Activated CD4-positive, alpha-beta memory T cell treated with anti-CD3 and anti-CD28 coated beads, Interleukin-2, amount 10 ng/mL, durations not matched to agents 7 days and 5 days (primary cell): ENCODE measurements at places on chromosomes 7 and 10. TPM values are rescaled to one million over a fixed set of nuclear protein-coding genes. Genes with fewer than 3 reads are reported as not detected.
A peak's percentile ranks its signal among the peaks of the same experiment; 100 is the strongest.

GRCh38 chr10:6064119-6064518 lies 2.0 kb upstream of the IL2RA start:
- no peak overlapping the region for H3K4me3 ChIP-seq
- H3K4me1 ChIP-seq = peaks cover 71% of the 10 kb centered on the region
- H3K27me3 ChIP-seq = no peaks in the 10 kb centered on the region
- peak overlapping the region; percentile 77 for H3K27ac ChIP-seq
- DNase-seq = peak; percentile 15

DNA sequence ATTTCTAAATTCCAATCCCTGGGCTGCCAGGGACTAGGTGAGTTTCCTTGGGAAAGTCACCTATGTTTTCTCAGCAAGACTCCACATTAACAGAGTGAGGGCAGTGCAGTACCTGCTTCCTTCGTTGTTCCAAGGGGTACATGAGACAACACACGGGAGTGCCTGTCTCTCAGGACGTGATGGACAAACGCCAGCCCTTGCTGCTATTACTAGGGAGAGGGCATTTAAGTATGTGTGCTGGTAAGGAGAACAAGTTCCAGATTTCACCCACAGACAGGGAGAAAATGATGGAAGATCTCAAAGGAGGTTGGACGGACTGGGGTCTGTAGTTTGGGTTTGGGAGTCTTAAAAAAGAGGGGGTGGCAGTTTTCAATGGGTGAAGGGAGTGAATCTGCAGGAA lies 195.7 kb downstream of the HERPUD2 start:
- H3K4me1 ChIP-seq = peaks cover 5% of the 10 kb centered on the region
- H3K36me3 ChIP-seq = no peaks in the 10 kb centered on the region
- peaks cover 31% of the 10 kb centered on the region for H3K27me3 ChIP-seq
- no peak overlapping the region for H3K27ac ChIP-seq
- no peak overlapping the region for H3K4me3 ChIP-seq

DNA sequence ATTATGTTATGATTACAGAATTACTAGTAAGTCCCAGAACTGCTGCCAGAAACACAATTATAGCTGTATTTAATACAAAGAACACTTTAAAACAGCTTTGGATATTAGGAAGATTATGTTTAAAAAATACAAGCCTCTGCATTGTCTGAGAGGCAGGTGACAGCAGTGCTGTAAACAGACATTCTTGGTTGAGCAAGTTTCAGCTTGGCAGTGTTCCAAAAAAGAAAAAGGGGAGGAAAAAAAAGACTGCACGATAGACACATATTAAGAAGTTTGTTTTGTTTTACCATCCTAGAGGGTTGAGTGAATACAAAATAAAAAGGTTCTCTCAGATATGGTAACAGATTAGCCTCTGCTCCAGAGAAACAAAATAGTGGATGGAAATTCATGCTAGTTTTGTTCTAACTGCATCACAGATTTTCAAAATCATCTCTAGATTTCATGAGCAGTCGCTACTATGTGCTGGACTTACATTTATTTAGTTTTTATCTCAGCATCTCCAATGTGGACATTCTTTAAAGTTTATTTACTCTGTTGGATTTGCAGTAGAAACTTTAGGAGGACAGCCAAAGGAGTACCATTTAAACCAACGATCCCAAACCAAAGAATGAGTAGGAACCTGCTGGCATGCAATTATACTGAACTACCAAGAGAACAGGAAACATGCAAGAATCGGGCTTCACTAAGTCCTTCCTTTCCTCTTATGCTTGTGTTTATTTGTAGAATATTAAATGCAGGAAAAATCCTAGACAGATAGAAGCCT lies 9.0 kb downstream of the FAM204A start:
- H3K4me1 ChIP-seq = peaks cover 20% of the 10 kb centered on the region
- DNase-seq = no peak
- no peak overlapping the region for H3K27ac ChIP-seq
- H3K27me3 ChIP-seq = no peaks in the 10 kb centered on the region

DNA sequence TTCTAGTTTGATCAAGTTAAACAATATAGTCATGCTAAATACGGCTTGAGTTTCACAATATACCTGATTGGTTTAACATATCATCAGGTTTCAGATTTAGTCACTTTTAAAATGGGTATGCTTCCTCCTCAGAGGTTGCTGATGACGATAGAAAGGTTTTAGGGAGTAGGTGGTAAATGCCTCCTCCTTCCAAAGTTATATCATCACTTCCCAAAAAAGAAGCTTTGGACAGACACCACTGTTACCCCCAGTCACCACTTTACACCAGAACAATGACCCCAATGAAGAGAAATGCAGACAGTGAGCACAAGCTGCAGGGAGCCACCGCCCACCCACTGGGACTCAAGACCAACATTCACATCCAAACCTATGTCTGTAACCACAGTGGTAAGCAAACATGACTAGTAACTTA lies 244.6 kb downstream of the SORCS1 start:
- no peak for DNase-seq
- H3K4me3 ChIP-seq = no peak overlapping the region
- H3K27me3 ChIP-seq = no peaks in the 10 kb centered on the region
- no peak overlapping the region for H3K27ac ChIP-seq

DNA sequence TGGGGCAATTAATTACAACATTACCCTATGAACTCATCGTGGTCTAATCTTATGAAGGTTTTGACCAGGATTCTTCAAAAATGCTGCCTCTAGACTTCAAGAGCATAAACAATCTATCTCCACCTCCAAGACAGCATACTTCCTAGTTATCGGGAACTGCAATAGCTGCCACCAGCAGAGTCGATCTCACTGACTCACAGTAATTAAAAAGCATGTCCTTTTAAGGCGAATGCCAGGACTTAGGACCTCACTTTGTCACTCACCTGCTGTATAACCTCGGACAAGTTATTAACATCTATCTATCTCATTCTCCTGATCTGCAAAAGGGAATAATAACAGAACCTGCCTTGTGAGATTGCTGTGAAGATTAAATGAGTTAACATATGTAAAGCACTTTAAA lies 666.0 kb upstream of the COBL start:
- no peak overlapping the region for H3K27ac ChIP-seq
- DNase-seq = no peak
- no peaks in the 10 kb centered on the region for H3K36me3 ChIP-seq
- no peak overlapping the region for H3K4me3 ChIP-seq
- H3K4me1 ChIP-seq = no peaks in the 10 kb centered on the region
- H3K27me3 ChIP-seq = no peaks in the 10 kb centered on the region

GRCh38 chr7:21944616-21945453 lies 864 bp downstream of the CDCA7L start:
- peak overlapping the region; percentile 79 for H3K27ac ChIP-seq
- peaks cover 73% of the 10 kb centered on the region for H3K4me1 ChIP-seq
- DNase-seq = peak; percentile 61
- H3K4me3 ChIP-seq = peak overlapping the region; percentile 83

GRCh38 chr10:52424341-52424740 lies 110.3 kb downstream of the DKK1 start:
- no peak overlapping the region for H3K4me3 ChIP-seq
- H3K36me3 ChIP-seq = no peaks in the 10 kb centered on the region
- H3K4me1 ChIP-seq = no peaks in the 10 kb centered on the region
- no peaks in the 10 kb centered on the region for H3K27me3 ChIP-seq
- no peak for DNase-seq

DNA sequence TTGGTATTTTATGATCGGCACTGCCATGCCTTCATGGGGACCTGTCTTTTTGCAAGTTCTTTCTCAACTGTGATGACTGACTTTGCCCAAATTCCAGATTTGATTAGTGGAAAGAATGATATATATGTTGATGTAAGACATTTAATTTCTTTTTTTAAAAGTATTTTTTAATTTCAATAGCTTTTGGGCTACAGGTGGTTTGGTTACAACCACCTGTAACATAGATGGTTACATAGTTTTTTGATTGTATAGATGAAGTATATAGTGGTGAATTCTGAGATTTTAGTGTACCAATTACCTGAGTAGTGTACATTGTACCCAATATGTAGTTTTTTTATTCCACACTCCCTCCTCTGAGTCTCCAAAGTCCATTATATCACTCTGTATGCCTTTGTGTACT lies 69.6 kb downstream of the MCU start:
- peaks cover 4% of the 10 kb centered on the region for H3K36me3 ChIP-seq
- H3K4me3 ChIP-seq = no peak overlapping the region
- no peak overlapping the region for H3K27ac ChIP-seq
- DNase-seq = no peak

- no peak for DNase-seq
- no peak overlapping the region for H3K27ac ChIP-seq
- H3K4me3 ChIP-seq = no peak overlapping the region
- H3K36me3 ChIP-seq = no peaks in the 10 kb centered on the region
- peaks cover 42% of the 10 kb centered on the region for H3K27me3 ChIP-seq
- H3K4me1 ChIP-seq = no peaks in the 10 kb centered on the region
Observed at GRCh38 chr10:98110356-98110755, 24.1 kb upstream of the R3HCC1L start.

DNA sequence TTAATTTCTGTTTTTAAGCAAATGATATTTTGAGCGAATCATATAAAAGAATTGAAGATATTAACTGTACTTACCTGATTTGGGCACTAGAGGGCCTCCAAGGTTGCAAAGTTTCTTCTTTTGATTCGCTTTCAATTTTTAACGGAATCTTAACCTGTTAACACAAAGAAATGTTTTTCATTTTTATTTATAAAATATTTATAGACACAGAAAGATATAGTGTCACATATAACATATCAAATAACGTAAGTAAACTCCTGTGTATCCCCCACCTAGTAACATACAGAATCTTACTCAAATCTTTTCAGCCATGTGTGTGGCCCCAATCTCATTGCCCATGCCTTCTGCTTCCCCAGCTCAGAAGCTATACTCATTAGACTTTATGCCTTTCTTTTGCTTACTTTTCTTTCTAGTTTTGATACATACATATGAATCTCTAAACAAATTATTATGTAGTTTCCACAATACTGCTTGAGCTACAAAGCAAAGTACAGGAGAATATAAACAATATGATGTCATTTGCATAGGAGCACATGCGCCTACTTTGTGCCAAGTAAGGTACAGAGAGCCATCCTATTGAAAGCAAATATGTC lies 49.5 kb upstream of the ZPBP start:
- H3K36me3 ChIP-seq = no peaks in the 10 kb centered on the region
- H3K4me3 ChIP-seq = peak overlapping the region; percentile 29
- H3K4me1 ChIP-seq = peaks cover 42% of the 10 kb centered on the region

GRCh38 chr7:110569486-110570205 lies 521.3 kb upstream of the LRRN3 start:
- DNase-seq = no peak
- H3K36me3 ChIP-seq = no peaks in the 10 kb centered on the region
- no peak overlapping the region for H3K4me3 ChIP-seq
- H3K4me1 ChIP-seq = no peaks in the 10 kb centered on the region
- H3K27ac ChIP-seq = no peak overlapping the region
- H3K27me3 ChIP-seq = no peaks in the 10 kb centered on the region

Gene CYP3A7
- not detected for total RNA-seq

Gene PANK1
- 6.1 TPM for total RNA-seq

Gene SORCS1
- not detected for total RNA-seq

Gene MINPP1
- 11.0 TPM for total RNA-seq
